8988T (cell line): ENCODE measurements at places on chromosomes 13 and 19.

- no peak for DNase-seq
Observed at GRCh38 chr13:77386880-77387606, 60.1 kb upstream of the MYCBP2 start.

GRCh38 chr19:15841875-15842569 is 26.6 kb upstream of the OR10H1 start:
- DNase-seq, result no peak

DNA sequence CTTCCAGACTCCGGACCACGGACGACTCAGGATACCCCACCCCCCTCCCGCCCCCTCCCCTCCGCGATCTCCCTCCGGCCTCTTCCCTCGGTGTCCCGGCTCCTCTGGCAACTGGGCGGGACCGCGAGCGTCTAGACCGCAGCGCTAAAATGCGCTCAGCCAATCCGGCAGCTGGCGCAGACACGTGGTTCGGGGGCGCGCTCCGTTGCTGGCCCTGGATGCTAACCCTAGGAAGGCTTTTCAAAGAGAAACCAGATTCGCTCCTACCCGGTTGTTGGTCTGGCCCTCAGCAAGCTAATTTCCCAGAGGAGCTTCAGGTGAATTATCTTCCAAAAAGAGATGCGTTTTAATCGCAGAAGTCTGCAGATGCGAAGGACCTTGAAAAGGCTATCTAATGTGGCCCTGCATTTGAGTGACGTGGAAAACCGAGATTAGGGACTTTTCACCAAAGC is at the start of gene DZIP1:
Gene DZIP1, minus strand, starts transcription at position 106 of the 452 bp plus-strand sequence. CDS start 2,677 bp downstream, outside the sequence.
- peak; percentile 40 for DNase-seq

GRCh38 chr19:927351-927779 is 1.5 kb downstream of the ARID3A start:
- no peak for DNase-seq

DNA sequence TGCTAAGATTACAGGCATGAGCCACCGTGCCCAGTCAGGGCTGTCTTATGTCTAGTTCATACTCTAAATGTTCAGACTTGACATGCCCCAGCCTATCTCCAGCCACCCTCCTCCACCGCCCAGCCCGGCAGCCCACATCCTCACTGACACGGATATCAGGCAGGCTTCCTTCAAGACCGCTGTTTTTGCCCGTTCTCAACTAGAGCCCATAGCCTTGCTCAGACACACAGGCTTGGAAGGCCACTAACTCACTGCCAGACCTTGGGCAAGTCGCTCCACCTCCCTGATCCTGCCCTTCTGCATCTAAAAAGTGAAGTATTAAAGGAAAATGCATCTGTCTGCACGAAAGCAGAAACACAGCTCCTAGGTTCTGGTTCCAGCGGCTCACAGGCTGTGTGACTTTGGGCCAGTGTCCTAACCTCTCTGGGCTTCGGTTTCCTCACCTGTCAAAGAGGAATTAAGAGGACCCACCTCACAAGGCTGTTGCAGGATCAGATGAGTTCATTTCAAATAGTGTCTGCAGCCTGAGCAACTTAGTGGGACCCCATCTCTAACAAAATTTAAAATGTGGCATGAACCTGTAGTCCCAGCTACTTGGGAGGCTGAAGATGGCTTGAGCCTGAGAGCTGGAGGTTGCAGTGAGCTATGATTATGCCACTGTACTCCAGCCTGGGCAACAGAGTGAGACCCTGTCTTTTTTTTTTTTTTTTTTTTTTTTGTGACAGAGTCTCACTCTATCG is 14.5 kb upstream of the CERS4 start:
- DNase-seq, result no peak

DNA sequence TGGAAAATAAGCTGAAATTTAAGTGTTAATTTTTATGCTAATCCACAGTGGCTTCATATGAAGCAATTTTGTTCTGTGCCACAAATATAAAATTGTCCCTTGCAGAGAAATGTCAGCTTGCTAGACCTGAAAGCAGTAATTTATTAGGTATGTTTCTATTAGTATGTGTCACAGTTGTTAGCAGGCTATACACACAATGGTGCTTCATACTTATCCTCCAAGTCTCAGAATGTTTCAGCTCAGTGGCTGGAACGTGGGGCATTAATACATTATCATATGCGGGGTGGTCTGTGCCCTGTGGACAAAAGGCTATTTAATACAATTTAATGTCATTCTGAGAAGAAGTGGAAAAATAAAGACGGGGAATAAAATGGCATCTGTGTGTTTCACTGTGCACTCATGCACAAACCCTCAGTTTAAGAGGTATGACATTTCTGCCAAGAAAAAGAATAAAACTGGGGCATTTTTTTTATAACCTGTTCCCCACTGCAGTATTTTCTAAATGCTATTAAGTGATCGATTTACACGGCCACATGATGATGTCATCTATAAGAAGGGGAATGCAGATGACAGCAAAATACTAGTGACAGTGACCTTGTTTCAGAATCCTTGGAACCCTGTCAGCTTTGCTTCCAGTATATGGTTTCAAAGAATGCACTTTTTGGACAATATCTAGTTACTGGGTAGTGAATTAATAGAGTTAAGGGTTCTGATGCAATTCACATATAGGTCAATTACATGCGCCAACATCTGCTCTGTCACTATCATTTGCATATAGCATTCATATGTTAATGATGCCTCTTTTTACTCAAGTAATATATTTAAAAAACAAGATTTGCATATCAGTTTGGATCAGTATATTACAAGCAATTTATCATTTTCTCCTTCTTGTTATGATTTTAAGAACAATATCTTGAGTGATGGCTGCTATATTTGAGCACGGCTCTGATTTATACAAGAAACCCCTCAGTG is 21.2 kb upstream of the ZNF536 start:
- DNase-seq, result no peak

DNA sequence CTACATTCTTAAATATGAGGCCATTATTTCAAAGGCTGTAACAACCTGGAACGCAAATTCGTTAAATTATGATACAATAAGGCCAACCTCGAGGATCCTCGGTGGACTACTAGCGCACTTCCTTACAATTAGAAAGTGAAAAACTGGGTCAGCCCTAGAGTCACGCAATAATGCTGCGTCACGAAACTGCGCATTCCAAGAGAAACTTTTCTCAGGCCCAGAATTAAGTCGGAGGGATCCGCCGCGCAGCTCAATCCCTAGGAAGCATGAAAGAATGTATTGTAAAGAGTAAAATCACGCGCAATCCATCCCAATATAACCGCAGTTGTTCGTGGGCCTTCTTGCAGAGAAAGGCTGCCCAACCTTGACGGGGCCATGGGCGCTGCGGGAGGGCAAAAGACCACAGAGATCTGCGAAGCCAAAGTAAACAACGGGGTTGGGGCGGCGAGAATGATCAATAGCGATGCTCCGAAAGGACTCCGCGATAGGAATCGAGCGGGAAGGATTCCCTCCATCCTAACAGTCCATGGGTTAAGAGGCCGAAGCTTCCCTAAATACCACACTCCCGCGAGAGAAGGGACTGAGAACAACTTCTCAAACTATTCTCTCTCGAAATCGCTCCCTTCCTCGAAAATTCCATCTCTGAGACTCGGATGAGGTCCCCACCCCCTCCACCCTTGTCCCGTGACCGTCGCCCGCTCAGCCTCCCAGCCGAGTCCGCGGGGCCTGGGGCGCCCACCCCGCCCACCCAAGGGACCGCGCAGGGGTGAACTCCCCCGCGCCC is 564 bp downstream of the SPART start:
- DNase-seq, result no peak

GRCh38 chr13:73225990-73226389 is 167.2 kb downstream of the KLF5 start:
- DNase-seq, result no peak

DNA sequence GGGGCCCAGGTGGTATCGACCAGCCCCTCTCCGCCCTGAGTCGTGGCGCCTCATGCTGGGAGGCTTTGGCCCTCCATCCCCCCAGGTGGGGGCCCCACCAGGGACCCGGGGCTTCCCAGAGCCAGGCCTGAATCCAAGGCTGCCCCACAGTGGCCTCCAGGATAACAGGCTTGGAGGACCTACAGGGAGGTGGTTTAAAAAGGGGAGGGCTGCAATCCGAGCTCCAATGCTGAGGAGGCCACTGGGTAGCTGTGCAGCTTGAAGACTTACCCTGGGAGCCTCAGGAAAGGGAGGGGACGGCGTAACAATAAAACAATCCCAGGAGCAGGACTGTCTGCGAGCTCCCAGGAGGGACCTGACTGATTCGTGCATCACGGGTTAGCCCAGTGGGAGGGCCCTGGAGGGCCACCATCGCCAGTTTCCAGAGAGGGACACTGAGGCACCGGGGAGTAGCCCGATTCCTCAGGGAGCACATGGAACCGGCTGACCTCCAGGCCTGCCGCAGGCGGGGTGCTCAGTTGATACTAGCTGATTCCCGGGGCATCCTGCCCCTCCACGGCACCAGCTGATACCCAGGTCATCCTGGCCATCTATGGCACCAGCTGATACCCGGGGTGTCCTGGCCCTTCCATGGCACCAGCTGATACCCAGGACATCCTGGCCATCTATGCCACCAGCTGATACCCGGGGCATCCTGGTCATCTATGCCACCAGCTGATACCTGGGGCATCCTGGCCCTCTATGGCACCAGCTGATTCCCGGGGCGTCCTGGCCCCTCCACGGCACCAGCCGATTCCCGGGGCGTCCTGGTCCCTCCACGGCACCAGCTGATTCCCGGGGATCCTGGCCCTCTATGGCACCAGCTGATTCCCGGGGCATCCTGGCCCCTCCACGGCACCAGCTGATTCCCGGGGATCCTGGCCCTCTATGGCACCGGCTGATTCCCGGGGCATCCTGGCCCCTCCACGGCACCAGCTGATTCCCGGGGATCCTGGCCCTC is 3.7 kb upstream of the C2CD4C start:
- DNase-seq, result peak; percentile 65

- no peak for DNase-seq
Observed at GRCh38 chr19:13463296-13463695, 43.0 kb downstream of the CACNA1A start.

DNA sequence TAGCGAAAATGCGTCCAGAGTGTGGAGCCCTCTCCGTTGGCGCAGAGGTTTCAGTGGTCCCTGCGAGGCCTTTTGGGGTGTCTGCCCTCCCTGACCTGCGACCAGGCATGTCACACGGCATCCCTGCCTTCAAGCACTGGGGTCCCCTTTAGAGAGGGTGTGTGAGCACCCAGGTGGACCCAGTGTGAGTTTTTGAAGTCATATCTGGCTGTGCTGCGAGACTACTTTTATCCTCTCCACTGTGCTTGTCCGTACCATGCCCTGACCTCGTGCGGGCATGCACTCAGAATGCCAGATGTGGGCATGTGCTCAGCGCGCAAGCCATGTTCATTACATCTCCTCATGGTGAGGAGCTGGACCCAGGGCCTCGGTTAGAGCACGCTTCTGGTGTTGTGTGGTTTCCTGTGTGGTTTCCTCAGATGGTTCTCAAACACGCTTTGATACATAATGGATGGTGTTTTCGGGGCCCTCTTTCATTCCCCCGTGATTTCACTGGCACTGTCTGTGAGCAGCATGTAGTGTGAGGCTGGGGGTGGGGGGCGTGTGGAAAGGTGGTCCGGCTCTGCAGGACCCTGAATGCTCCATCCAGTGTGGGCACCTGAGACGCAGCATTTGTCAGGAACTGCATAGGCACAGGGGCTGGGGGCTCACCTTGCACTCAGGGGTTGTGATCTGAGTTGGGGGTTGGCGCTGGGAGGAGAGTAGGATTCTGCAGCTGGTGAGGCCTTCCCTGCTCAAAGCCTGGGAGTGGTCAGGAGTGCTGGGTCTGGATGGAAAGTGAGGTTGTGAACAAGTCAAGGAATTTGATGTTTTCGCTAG is 2.3 kb downstream of the TFDP1 start:
- no peak for DNase-seq

DNA sequence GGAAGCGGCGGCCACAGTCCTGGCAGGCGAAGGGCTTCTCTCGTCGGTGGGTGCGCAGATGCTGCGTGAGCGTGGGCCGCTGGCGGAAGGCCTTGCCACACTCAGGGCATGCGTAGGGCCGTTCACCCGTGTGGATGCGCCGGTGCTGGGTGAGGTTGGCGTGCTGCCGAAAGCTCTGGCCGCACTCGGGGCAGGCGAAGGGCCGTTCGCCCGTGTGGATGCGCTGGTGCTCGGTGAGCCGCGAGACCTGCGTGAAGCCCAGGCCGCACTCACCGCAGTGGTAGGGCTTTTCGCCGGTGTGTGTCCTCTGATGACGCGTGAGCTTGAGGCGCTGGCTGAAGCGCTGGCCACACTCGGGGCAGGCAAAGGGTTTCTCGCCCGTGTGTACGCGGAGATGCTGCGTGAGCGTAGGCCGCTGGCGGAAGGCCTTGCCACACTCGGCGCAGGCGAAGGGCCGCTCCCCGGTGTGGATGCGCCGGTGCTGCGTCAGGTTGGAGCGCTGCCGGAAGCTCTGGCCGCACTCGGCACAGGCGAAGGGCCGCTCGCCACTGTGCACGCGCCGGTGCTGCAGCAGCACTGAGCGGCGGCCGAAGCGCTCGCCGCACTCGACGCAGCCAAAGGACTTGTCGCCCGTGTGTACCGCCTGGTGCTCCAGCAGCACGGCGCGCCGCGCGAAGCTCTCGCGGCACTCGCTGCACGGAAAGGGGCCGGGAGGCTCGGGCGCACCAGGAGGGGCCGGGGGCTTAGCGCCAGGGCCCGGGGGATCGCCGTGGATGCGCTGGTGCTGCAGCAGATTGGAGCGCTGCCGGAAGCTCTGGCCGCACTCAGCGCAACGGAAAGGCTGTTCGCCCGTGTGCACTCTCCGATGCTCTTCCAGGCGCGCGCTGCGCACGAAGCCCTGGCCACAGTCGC is 4.0 kb upstream of the UBE2M start:
- no peak for DNase-seq

- no peak for DNase-seq
Observed at GRCh38 chr13:60720590-60720989, 323.6 kb downstream of the TDRD3 start.

- DNase-seq, result no peak
Observed at GRCh38 chr13:48000559-48001113, 437 bp downstream of the SUCLA2 start.

DNA sequence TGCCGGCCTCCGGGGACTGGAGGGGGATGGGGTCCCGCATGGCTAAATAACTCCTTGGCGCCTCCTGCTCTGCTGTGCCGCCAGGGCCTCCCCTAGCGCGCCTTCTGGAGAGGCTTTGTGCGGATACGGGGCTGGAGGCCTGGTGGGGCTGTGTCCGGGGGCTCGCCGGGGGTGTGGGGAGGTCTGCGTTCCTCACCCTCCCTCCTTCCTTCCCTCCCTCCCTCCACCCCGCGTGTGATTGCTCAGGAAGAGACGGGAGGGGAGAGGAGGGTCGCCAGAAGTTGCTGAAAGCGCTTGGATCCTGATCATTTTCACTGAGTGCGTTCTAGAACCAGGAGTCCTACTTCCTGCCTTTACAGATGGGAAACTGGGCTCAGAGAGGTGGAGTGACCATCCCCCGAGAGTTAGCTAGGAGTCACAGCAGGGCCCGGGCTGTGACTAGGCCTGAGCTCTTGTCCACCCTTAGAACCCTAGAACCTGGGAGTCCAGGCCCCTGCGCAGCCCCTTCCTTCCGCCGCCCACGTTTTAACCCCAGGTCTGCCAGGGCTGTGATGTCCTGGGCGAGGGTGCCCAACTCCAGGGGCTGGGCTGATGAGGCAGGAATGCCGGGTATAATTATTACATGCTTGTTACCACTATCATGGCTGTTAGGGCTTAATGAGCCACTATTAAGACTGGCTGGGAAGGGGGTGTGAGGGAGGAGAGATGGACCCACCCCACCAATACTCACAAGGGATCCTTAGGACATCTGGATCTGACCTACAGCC is 782 bp upstream of the JUND start:
- no peak for DNase-seq

GRCh38 chr19:1767464-1767933 is 14.2 kb downstream of the ONECUT3 start:
- peak; percentile 92 for DNase-seq
